GM23248 (cell line): ENCODE measurements at places on chromosomes 16 and 17. TPM values are rescaled to one million over a fixed set of nuclear protein-coding genes. Genes with fewer than 3 reads are reported as not detected.

Gene PRR35
- total RNA-seq, result not detected in 2 replicates

Gene TNFRSF17
- total RNA-seq, result not detected in 2 replicates

Gene KRTAP3-2
- total RNA-seq, result not detected in 2 replicates

Gene ITGA2B
- total RNA-seq, result not detected in 2 replicates

Gene KLHL10
- total RNA-seq, result 2.3 TPM in 1 of 2 replicates, not detected in the other

Gene CIITA
- under 0.01 TPM in 1 of 2 replicates, not detected in the other for total RNA-seq

Gene MPHOSPH6
- total RNA-seq, result 18.1 and 34.9 TPM in 2 replicates

DNA sequence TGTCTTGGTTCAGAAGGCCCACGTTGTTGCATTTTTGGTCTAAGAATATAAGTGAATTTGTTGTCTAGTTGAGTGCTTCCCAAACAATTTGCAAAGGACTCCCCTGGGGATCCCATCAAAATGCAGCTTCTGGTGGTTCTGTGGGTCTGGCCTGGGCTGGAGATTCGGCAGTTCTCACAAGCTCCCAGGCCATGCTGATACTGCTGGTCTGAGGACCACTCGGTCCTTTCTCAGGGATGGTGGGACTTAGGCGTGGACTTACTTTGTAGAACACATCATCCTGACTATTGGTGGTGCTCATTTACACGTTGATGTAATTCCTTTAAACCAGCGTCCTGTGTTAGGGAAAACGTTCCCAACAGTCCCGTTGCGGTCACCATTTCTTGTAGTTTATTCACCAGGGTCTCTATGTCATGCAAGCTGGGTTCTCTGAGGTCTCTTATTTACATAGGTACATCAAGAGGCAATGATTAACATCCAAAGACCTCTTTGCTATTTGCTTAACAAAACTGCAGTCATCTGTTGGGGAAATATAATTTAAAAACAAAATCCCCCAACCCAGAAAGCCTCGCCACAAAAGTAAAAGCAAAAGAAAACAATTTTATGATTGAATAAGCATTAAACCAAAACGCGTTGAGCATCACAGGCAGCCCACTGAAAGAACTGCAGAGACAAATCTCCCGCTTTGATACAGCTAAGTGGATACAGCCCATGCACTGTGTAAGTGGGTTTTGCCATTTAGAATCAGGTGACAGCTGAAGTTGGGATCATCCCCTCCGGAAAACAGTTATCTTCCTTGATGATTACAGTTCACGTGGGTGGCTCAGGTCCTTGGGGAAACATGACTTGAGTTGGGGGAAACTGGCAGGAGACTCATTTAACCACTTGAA lies 39.0 kb upstream of the SEC14L1 start:
- no peaks in the 10 kb centered on the region for H3K27me3 ChIP-seq
- H3K27ac ChIP-seq, result no peak overlapping the region
- peaks cover 14% of the 10 kb centered on the region for H3K4me1 ChIP-seq

DNA sequence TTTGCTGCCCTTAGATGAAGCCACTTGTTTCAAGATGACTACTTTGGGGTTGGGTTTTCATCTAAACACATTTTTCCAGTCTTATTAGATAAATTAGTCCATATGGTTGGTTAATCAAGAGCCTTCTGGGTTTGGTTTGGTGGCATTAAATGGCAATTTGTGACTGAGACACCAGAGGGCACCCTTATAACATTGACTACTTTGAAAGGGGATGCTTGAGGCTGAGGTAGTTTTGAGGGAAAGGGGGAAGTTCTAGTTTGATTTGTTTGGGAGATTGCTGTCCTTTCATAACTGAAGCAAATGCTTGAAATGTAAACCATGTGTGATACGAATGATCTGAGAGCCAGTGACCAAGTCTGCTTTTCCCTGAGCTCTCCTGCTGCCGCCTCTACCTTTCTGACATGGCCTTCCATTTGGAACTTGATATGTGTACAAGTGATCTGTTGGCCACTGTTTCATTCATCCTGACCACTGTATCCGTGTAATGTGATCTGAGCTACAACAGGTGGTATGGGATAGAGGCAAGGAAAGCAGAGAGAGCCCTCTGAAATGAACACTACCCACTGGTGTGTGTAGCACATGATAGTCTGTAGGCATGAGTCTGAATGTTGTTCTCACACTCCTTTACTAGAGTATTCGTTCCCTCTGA lies 5.8 kb upstream of the RARA start:
- peak overlapping the region; percentile 30 for H3K4me3 ChIP-seq
- no peaks in the 10 kb centered on the region for H3K27me3 ChIP-seq
- H3K36me3 ChIP-seq, result no peaks in the 10 kb centered on the region
- DNase-seq, result peak; percentile 81

- peak; percentile 80 for DNase-seq
- no peaks in the 10 kb centered on the region for H3K4me1 ChIP-seq
- H3K4me3 ChIP-seq, result no peak overlapping the region
- no peaks in the 10 kb centered on the region for H3K27me3 ChIP-seq
- H3K36me3 ChIP-seq, result peaks cover 41% of the 10 kb centered on the region
Observed at GRCh38 chr16:16127469-16128116, 95.7 kb downstream of the ABCC6 start.

DNA sequence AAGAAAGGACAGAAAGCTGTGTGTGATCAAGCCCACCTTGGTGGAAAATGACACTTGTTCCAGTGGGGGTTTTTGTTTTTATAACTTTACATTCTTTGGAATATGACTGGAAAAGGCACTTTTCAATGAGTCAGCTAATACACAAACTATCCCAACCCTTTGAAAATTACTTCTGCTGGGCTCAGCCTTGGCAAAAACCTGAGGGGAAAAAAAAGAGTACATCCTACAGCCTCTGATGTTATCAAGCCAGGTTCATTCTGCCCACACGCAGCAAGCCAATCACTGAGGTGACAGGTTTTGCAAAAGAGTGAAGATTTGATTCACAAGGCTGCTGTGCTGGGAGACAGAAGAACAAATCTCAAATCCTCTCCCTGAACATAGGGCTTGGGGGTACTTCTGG lies 484.5 kb upstream of the ERCC4 start:
- no peak overlapping the region for H3K27ac ChIP-seq
- no peaks in the 10 kb centered on the region for H3K36me3 ChIP-seq
- H3K27me3 ChIP-seq, result no peaks in the 10 kb centered on the region

- DNase-seq, result no peak
- H3K4me1 ChIP-seq, result peaks cover 22% of the 10 kb centered on the region
- no peak overlapping the region for H3K27ac ChIP-seq
- no peak overlapping the region for H3K4me3 ChIP-seq
- peaks cover 8% of the 10 kb centered on the region; the same call in 1 of the 2 replicates for H3K27me3 ChIP-seq
Observed at GRCh38 chr17:62098623-62099231, 33.6 kb upstream of the MED13 start.

DNA sequence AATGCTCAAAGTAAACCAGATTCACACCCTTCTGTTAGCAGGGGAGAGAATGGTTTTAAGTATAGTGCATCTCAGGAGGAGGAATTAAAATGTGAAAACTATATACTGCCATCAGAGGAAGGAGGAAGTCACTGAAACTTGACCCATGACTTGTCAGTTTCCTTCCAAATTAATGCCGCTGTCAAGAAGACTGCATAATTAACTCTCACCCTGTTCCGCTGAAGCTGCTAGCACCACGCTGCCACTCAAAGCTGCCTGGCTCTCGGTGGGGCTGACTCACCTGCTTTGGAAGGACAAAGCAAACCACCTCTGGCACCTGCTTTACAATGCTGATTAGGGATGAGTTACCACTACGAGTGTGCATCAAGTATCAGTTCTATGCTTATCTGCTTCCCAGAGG lies 37.8 kb upstream of the ULK2 start:
- H3K4me1 ChIP-seq, result peaks cover 16% of the 10 kb centered on the region
- no peak for DNase-seq
- H3K4me3 ChIP-seq, result no peak overlapping the region
- H3K36me3 ChIP-seq, result peaks cover 37% of the 10 kb centered on the region
- H3K27ac ChIP-seq, result no peak overlapping the region

- no peaks in the 10 kb centered on the region for H3K4me1 ChIP-seq
- H3K36me3 ChIP-seq, result no peaks in the 10 kb centered on the region
- H3K27me3 ChIP-seq, result peaks cover 35% of the 10 kb centered on the region
- H3K27ac ChIP-seq, result no peak overlapping the region
- DNase-seq, result peak; percentile 56
Observed at GRCh38 chr17:45942284-45942683, 47.9 kb downstream of the MAPT start.

- H3K36me3 ChIP-seq, result no peaks in the 10 kb centered on the region
- H3K4me3 ChIP-seq, result no peak overlapping the region
- H3K27me3 ChIP-seq, result no peaks in the 10 kb centered on the region
- H3K27ac ChIP-seq, result no peak overlapping the region
Observed at GRCh38 chr17:40005520-40005919, 9.7 kb upstream of the CSF3 start.

DNA sequence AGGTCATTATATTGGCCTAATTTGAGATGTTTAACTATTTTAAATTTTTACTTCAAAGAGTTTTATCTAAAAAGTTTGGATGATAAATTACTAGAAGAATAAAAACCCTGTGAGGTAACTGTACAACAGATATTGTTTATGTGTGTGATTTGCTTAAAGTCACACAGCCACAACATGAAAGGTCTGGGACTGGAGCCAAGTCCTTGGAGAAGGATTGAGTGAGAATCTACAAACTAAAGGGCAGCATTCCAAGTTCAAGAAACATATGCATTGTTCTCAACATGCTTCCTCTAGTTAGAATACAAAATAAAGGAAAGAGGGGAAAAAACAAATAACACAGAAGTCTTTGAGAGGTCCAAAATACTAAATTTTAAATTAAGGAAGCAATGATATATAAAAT lies 131.5 kb upstream of the MON1B start:
- DNase-seq, result no peak
- no peaks in the 10 kb centered on the region for H3K4me1 ChIP-seq
- H3K27me3 ChIP-seq, result no peaks in the 10 kb centered on the region
- H3K4me3 ChIP-seq, result no peak overlapping the region
- H3K36me3 ChIP-seq, result no peaks in the 10 kb centered on the region

DNA sequence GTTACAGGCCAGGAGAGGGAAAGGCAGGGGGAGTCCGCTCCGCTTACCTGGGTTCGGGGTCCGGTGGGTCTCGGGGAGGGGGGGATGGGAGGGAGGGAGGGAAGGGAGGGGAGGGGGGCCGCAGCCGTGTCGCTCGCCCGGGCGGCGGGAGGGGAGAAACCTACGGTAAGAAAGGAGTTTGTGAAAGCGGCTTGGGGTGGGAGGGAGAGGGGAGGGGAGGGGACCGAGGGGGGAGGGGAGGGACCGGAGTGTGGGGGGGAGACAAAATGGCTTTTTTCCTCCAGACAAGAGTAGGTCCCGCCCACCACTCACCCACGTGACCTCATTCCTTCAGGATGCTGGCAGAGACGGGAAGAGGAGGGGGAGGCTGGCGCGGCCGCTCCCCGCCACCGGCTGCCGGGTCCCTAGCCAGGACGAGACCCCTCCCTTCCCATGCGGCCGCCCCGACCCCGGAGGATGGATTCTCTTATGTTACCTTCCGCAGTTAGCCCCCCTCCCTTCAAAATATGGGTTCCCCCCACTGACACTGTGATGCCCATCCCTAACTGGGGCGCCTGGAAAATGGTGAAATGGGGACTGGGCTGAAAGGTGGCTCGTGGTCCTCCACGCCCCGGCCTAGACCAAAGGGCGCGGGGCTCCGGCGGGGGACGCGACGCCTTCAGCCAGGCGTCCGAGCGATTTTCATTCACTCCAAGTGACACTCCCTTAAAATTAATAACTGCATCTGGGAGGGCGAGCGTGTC lies at the start of gene PCGF2:
PCGF2 (minus strand) TSS at position 188 of the 743 bp plus-strand sequence. CDS start 7,934 bp downstream, outside the sequence.
- H3K27me3 ChIP-seq, result no peaks in the 10 kb centered on the region
- DNase-seq, result peak; percentile 92
- peaks cover 12% of the 10 kb centered on the region for H3K4me1 ChIP-seq

DNA sequence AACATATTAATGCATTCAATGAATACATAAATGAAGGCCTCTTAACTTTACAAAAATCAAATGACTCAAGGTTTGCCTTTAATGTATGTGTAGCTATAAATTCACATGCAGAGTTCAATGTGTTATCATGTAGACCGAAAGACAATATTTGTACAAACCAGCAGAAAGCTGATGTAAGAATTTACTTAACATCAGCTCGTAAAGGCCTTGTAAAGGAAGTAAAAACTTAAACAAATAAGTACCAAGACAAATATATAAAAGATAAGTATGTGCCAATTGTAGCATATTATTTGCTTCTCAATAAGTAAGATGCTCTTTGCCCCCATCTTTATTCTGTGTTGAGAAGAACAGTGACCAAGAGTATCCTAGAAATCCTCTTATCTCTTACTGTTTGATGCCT lies 105.7 kb downstream of the SYCE1L start:
- H3K4me1 ChIP-seq, result peaks cover 18% of the 10 kb centered on the region
- 0 out of 2 replicates have a peak, but pooled peaks cover 9% of the 10 kb centered on the region for H3K27me3 ChIP-seq
- no peak overlapping the region for H3K4me3 ChIP-seq
- DNase-seq, result no peak
- no peak overlapping the region for H3K27ac ChIP-seq
- H3K36me3 ChIP-seq, result no peaks in the 10 kb centered on the region

DNA sequence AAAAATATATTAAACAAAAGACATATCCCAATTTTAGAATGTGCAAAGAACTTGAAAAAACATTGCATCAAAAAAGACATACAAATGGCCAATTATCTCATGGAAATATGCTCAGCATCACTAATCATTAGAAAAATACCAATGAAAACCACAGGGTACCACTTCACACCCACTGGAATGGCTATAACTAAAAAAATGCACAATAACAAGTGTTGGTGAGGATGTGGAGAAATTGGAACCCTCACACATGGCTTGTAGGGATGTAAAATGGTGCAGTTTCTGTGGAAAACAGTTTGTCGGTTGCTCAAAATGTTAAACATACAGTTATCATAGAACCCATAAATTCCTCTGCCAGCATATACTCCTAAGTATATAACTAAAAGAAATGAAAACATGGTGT lies 796 bp upstream of the PSMB6 start:
- 0 out of 2 replicates have a peak, but pooled peaks cover 6% of the 10 kb centered on the region for H3K36me3 ChIP-seq
- H3K4me1 ChIP-seq, result no peaks in the 10 kb centered on the region
- H3K27ac ChIP-seq, result peak overlapping the region; percentile 71; the same call in 1 of the 2 replicates
- no peak for DNase-seq
- H3K4me3 ChIP-seq, result no peak overlapping the region

DNA sequence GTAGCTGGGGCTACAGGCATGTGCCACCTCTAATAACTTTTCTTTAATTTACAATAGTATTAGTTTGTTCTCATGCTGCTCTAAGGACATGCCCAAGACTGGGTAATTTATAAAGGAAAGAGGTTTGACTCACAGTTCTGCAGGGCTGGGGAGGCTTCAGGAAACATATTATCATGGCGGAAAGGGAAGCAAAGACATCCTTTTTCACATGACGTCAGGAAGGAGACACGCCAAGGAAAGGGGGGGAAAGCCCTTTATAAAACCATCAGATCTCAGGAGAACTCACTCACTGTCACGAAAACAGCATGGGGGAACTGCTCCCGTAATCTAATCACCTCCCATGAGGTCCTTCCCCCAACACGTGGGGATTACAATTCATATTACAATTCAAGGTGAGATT lies 18.3 kb downstream of the IL4R start:
- H3K4me1 ChIP-seq, result peaks cover 39% of the 10 kb centered on the region
- no peaks in the 10 kb centered on the region for H3K27me3 ChIP-seq
- H3K4me3 ChIP-seq, result no peak overlapping the region
- H3K27ac ChIP-seq, result peak overlapping the region; percentile 99
- H3K36me3 ChIP-seq, result 0 out of 2 replicates have a peak, but pooled peaks cover 4% of the 10 kb centered on the region
